Uterine smooth muscle cell (primary cell): ENCODE measurements at places on chromosomes 6 and 20. TPM values are rescaled to one million over a fixed set of nuclear protein-coding genes. Genes with fewer than 3 reads are reported as not detected.

Gene HLA-DQA2
- total RNA-seq = not detected in 2 replicates

Gene ZNF831
- total RNA-seq = not detected in 2 replicates

Gene TGM6
- total RNA-seq = not detected in 2 replicates

Gene RSPO3
- 2.6 and 3.7 TPM in 2 replicates for total RNA-seq

Gene SIRPB1
- 0.25 and 0.55 TPM in 2 replicates for total RNA-seq

Gene XKR7
- total RNA-seq = under 0.01 TPM in 1 of 2 replicates, not detected in the other

Gene BCAS1
- under 0.01 and 0.11 TPM in 2 replicates for total RNA-seq

Gene TNFRSF6B
- total RNA-seq = 57.4 and 110 TPM in 2 replicates

Gene WFDC12
- not detected in 2 replicates for total RNA-seq

Gene RAMACL
- total RNA-seq = 2.1 and 2.3 TPM in 2 replicates

Gene C4B
- 2.0 and 6.0 TPM in 2 replicates for total RNA-seq

Gene CLPSL2
- total RNA-seq = not detected in 2 replicates

Gene OLIG3
- not detected in 2 replicates for total RNA-seq

Gene SLC17A1
- total RNA-seq = not detected in 2 replicates

Gene SLC35D3
- under 0.01 TPM in 1 of 2 replicates, not detected in the other for total RNA-seq

Gene DZANK1
- total RNA-seq = 1.1 and 1.5 TPM in 2 replicates

Gene SLC22A2
- total RNA-seq = 0.12 TPM in 1 of 2 replicates, not detected in the other

Gene SCUBE3
- 21.1 and 58.5 TPM in 2 replicates for total RNA-seq

Gene PRSS35
- total RNA-seq = 3.2 and 3.5 TPM in 2 replicates
